ENCODE measurements at places on chromosomes 16 and 17.
A peak's percentile ranks its signal among the peaks of the same experiment; 100 is the strongest.

- no peak for DNase-seq
Observed at GRCh38 chr16:23999663-24000062, 163.9 kb downstream of the PRKCB start.

GRCh38 chr17:67281743-67282142, 36.7 kb upstream of the HELZ start:
- no peak for DNase-seq

- no peak for DNase-seq
Observed at GRCh38 chr17:60395508-60396065, 3.7 kb upstream of the USP32 start.

- no peak for DNase-seq
Observed at GRCh38 chr16:75099738-75100602, 16.6 kb downstream of the LDHD start.

DNA sequence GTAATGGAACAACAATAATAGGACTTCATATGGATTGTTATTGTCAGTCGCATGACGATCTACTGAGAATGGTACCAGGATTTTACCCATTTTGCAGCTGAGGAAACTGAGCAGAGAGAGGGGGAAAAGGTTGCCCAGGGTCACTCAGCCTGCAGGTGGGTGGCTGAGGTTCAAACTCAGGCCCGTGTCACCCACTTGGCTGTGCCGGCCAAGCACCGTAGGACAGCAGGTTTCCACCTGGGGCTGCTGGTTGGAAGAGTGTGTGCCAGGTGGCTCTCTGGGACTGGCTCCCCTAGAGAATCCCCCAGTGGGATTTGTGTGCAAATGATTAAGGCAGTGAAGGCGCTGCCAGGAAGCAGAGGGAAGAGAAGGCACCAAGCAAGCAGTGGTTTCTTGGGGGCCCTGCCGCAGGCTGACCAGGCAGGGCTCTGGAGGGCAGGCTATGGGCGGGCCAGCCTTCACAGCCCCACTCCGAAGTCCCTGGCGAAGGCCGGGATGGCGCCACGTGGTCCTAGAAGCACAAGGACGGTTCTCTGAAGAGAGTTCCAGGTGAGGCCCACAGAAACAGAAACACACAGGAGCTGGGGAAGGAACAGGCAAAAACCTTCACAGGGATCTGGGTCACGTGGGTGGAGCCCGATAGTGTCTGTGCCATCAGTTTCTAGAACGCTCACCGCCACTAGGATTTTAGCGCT, 163.5 kb downstream of the IRF8 start:
- DNase-seq = no peak

DNA sequence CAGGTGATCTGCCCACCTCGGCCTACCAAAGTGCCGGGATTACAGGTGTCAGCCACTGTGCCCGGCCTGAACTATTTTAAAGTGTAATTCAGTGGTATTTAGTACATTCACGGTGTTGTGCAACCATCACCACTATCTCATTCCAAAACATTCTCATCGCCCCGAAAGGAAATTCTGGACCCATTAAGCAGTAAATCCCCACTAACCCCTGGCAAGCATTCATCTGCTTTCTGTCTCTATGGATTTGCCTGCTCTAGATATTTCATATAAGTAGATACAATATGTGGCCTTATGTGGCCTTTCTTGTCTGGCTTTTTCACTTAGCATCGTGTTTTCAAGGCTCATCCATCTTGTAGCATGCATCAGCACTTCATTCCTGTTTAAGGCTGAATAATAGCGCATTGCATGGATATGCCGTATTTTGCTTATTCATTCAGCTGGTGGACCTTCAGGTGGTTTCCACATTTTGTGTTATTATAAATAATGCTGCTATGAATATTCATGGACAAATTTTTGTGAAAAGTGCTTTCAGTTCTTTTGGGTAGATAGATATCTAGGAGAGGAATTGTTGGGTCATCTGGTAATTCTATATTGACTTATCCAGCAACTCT, 8.4 kb upstream of the HERPUD1 start:
- no peak for DNase-seq

- no peak for DNase-seq
Observed at GRCh38 chr17:371583-371982, 19.0 kb upstream of the RPH3AL start.

- no peak for DNase-seq
Observed at GRCh38 chr17:2406271-2406902, 5.5 kb upstream of the MNT start.

DNA sequence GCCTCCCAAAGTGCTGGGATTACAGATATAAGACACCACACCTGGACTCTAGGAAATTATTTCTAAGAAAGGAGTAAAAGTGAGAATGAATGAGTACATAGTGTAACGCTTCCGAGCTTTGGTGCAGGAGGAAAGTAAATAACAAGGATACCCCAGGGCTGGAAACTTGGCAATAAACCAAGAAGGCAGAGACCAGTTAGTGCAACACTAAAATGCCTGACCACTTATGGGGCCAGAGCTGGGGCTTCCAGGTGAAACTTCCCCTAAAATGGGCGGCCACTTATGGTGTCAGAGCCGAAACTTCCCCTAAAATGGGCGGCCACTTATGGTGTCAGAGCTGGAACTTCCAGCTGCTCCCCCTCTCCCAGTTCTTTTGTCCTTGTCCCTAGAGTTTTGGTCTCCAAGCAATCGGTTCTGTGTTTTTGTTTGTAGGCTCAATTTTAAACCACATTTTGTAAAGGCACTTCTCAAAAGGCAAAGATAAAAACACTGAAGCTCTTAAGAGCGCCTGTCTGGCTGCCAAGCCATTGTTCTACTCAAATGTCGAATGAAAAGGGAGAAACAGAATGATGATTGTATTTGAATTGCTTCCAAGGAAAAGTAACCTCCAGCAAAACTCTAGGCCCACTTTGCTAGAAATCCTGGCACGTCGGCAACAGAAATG, 63.9 kb downstream of the NXN start:
- DNase-seq = no peak

DNA sequence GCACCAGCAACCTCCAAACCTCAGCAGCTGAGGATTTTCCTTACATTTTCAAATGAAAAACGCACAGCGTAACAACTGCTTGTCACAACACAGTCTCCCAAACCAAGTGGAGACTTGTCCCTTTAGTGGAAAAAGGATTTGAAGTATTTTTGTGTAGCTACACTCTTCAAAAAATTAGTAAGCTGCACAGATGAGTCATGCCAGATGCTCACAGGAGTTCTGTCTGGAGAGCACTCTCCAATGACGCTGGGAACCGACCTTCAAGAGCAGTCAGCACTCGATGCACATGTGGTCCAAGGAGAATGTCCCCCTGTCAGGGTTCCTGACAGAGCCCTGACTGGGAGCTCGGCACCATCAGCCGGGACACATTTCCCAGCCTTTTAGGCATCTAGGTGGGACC, 39.8 kb downstream of the MAP1LC3B start:
- no peak for DNase-seq

GRCh38 chr16:1042866-1043265, 29.7 kb upstream of the SSTR5 start:
- no peak for DNase-seq

GRCh38 chr17:58289869-58290268, 9.1 kb upstream of the MPO start:
- DNase-seq = peak; percentile 7

Data from NCI-H460 (cell line).